ENCODE measurements at places on chromosomes 12 and 14.

DNA sequence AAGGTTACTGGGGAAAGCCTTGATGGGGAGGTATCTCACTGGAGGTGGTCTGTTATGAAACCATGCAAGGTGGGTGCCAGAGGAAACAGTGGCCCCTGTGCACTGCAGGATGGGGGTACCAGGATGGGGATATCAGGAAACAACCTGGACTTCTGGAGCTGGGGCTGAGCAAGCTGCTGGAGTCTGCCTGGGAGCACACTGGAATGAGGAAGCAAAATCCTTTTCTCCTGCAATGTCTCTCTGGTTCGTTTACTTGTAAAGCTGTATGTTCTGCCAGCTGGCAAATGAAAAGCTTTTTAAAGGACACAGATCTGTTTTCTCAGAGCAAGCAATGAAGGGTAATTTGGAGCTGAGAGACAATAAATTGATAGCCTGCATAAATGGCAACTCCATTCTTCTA lies 23.2 kb upstream of the SERPINA1 start:
- DNase-seq = no peak

- DNase-seq = no peak
Measured at GRCh38 chr14:24695265-24696241, 61.6 kb upstream of the GZMB start.

GRCh38 chr12:503111-503761 lies 43.5 kb downstream of the B4GALNT3 start:
- no peak for DNase-seq

- no peak for DNase-seq
Measured at GRCh38 chr12:26678697-26679660, 154.0 kb downstream of the ITPR2 start.

GRCh38 chr12:27672051-27672450 lies 24.2 kb upstream of the REP15 start:
- DNase-seq = no peak

DNA sequence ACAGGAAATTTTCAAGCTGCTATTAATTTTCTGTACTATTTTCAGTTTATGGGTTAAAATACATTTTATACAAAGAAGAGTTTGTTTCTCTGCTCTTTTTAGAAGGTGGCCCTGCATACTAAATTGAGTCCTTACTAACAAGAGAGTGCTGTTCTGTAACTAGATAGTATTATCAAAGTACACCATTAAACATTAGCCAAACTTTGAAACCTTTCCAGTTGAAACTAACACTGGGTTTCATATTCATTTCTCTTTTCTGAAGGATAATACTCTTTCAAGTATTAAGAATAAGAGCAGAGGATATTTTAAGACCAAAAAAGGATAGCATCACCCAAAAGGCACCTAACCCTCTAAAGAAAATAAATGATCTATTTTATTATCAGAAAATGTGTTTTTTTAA lies 47.2 kb downstream of the PEBP1 start:
- DNase-seq = no peak

- DNase-seq = no peak
Measured at GRCh38 chr14:104685216-104685997, 4.0 kb upstream of the INF2 start.

Data from activated CD8-positive, alpha-beta memory T cell treated with anti-CD3 and anti-CD28 coated beads for 24 hours (primary cell).